Keratinocyte (primary cell): ENCODE measurements at places on chromosomes 1 and 21.

GRCh38 chr1:173818459-173818858 is 6.0 kb upstream of the DARS2 start:
- DNase-seq: no peak

GRCh38 chr1:162117039-162117774 is 47.7 kb downstream of the NOS1AP start:
- DNase-seq: no peak

- no peak for DNase-seq
Measured at GRCh38 chr21:15332572-15332971, 267.8 kb upstream of the NRIP1 start.

DNA sequence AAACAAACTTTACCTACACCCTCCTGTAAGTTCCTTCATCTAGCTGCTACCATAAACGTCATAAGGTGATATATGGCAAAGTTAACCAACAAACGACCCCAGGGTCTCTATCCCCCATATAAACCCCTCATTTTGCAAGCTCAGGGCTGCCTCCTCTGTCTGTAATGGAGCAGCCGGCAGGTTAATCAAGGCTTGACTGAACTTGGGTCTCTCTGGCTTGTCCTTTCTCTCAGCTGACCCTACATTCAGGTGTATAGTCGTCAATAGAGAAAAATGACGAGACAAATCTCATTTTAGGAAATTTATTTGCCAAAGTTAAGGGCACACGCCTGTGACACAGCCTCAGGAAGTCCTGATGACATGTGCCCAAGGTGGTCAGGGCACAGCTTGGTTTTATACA is 67.4 kb downstream of the WDR4 start:
- no peak for DNase-seq

DNA sequence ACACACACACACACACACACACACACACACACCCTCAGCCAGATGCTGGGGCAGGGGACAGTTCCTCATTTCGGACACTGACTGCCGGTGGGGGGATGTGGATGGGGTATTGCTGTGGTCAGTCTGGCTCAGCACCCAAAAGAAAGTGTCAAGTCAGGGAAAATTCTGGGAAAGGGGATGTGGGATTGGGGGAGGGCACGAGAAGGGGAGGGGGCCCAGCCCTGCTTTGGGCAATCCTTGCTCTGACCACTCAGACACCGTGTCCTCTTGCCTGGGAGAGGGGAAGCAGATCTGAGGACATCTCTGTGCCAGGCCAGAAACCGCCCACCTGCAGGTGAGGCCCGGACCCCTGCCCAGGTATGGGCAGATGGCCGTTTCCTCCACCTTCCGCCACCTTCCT is at the start of gene C1QC:
Gene C1QC, plus strand, starts transcription at position 253 of the 400 bp plus-strand sequence. CDS start 391 bp downstream, outside the sequence.
- no peak for DNase-seq
